ENCODE measurements at places on chromosomes 5 and 9.

GRCh38 chr5:36740259-36740898 lies 134.0 kb downstream of the SLC1A3 start:
- no peak for DNase-seq

GRCh38 chr5:156096259-156096658 lies 230.7 kb upstream of the SGCD start:
- no peak for DNase-seq

DNA sequence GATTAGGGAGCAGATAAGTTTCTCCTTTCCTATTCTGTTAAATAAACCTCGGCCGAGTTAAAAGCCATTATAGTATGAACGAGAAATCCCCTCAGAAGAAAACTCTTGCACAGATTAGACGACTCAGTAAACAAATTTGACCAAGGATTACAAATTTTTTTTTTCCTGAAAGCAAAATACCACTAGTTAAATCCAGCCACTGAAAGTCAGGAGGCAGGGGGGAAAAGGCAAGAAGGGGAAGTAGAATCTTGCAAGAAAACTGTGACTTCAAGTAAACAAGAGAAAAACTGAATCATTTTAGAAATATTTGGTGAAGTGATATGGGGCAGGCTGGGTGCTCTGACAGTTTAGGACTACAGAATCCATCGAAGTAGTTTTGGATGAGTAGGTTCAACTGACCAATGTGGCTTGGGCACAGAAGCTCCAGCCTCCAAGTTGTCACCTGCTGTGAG lies 251.0 kb downstream of the DENND1A start:
- no peak for DNase-seq

GRCh38 chr5:71533142-71533541 lies 54.0 kb upstream of the MCCC2 start:
- DNase-seq, result no peak

DNA sequence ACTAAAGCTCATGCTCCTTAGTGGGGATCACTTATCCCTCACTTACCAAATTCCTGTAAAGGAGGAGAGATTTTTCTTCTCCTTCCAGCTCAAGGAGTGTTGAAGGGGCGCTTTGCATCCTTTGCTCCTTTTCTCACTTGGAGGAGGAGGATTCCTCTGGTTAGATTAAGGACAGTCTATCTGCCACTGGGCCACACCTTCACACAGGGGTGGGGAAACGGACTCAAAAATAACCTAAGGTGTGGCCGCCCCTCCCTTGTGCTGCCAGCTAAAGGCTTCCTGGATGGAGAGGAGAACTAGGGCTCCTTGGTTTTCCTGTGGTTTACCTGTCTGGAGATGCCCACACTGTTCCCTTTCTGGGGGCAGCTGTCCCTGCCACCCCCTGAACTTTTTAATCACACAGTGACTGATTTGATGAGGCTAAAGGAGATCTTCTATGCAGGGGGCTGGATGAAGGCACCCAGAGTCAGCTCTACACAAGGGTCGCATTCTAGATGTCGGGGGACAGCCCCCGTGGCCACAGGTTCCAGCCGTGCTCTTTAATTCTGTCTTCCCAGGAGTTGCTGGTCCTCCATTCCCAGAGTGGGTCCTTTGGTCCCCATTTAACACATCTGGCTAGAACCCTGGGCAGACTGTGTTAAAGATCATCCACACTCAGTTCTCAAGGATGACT lies 14.4 kb downstream of the GLRX start:
- DNase-seq, result no peak

DNA sequence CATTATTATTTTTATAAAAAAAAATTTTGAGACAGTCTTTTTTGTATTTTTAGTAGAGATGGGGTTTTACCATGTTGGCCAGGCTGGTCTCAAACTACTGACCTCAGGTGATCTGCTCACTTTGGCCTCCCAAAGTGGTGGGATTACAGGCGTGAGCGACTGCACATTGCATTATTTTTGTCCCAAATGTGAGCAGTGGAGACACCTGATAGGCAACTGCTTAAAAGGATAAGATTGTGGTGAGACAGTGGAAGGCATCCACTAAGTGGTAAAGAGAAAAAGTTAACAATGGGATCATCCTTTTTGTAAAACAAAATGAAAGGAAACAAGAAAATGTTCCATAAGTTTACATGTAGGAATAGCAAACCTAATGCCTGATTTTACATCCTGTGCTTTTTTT lies 2.0 kb upstream of the CENPH start:
- no peak for DNase-seq

Data from stimulated activated CD4-positive, alpha-beta T cell treated with anti-CD3 and anti-CD28 coated beads, Interleukin-4, amount 100 ng/mL, for 4 hours (primary cell).